Activated naive CD4-positive, alpha-beta T cell (primary cell): ENCODE measurements at places on chromosomes 6 and 20.

DNA sequence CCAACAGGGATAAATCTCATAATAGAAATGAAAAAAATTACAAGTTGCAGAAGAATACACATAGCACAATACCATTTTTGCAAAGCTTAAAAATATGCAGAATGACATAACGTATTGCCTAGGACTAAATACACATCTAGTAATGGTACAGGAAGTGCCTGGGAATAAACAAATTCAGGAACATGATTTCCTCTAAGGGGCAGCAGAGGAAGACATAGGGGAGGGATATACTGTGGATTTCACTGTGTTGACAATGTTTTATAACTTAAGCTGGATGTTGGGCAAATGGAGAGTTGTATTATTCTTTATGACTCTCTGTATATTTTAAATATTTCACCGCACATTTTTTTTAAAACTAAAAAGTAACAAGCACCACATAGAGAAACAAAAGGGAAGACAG is 5.6 kb upstream of the GLO1 start:
- DNase-seq: no peak

DNA sequence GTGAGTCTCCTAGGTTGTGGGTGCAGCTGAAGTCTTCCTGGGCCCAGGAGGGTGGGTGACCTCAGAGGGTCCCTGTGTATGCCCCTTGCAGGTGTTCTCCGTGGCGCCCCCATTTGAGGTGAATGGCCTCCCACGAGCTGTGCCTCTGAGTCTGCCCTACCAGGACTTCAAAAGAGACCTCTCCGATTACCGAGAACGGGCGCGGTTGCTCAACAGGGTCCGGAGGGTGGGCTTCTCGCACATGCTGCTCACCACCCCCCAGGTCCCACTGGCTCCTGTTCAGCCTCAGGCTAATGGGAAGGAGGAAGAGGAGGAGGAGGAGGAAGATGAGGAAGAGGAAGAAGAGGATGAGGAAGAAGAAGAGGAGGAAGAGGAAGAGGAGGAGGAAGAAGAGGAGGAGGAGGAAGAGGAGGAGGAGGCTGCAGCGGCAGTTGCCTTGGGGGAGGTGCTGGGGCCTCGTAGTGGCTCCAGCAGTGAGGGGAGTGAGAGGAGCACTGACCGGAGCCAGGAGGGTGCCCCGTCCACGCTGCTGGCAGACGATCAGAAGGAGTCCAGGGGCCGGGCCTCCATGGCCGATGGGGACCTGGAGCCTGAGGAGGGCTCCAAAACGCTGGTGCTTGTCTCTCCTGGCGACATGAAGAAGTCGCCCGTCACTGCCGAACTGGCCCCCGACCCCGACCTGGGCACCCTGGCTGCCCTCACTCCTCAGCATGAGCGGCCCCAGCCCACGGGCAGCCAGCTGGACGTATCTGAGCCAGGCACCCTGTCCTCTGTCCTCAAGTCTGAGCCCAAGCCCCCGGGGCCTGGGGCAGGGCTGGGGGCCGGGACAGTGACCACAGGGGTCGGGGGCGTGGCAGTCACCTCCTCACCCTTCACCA is 15.2 kb upstream of the SLC22A7 start:
- no peak for DNase-seq

DNA sequence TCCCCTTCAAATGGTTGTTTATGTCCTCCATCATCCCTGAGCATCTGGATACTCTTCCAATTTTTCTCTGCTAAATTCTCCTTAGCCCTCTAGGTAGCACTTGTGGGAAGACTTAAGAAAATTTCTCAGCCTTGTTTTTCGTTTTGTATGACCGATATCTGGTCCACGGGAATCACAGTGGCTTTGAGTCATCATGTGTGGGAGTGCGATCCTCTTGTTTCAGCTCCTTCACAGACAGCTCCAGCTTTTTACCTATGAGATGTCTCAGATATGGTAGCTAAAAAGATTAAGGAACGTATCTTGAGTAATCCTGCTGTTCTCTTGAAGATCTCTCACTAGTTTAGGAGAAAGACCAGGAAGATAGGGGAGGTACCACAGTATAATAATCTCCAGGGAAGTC is 196.1 kb downstream of the GRM1 start:
- no peak for DNase-seq

DNA sequence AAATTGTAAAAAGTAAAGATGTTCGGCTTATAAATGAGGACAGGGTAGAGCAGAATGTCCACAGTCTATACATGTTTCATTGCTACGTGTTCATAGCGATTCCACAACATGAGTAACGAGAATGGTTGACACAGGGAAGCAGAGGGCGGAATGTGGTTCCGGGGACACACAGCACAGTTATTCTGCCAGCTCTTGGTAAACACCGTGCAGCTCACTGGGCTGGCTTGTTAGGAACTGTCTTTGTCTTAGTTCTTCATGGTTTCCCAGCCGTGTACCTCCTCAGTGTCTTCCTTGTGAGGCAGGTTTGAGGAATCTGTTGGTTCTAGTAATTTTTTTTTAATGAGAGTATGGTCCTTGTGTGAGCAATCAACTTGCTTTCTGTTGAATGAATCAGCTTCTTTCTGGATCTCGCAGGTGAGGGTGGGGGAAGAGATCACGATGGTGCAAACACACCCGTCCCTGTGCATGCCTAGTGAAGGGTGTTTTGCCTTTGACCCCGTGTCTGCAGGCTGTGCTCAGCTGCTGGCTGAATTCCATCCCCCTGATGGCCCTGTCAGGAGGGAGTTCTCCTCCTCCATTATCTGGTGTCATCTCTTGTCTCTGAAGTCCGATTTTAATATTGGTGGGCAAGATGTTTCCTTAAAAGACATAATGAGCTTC is 168.2 kb downstream of the SMOC2 start:
- DNase-seq: no peak

DNA sequence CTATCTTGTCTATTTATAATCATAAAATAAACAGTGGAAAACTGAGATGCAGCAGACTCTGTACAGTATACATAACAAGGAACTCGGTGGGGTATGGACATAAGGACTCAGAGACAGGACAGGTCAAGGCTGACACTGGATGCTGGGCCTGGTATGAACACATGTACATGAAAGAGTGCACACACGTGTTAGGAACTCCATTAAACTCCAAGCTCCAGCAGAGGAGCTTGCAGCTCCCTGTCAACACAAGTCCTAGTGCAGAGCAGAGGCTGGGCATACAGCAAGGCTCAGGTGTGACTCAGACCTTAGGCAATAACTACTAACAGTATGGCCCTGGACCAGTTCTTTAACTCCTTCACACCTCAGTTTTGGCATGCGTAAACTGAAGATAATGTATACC is 17.1 kb downstream of the NAPB start:
- no peak for DNase-seq

- DNase-seq: no peak
These were observed 164.7 kb upstream of the CCN2 start for GRCh38 chr6:132115714-132116366.

DNA sequence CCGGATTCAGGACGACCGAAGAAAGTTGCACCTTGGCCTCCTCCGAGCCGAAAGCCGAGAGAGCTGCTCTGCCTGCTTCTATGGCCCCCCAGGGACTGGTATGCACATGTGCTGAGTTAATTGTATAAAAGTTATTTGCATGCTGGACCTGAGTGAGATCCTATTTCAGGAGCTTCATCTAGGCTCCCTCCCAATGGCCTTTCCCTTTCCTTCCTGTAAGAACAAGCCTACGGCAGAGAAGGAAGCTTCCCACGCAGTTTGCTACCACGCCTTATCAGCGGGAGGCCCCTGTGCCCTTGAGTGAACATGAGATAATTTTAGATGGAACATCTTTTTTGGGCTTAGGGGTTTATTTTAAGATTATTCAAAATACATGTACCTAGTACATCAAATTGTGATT is 65.9 kb downstream of the RIN2 start:
- DNase-seq: no peak

DNA sequence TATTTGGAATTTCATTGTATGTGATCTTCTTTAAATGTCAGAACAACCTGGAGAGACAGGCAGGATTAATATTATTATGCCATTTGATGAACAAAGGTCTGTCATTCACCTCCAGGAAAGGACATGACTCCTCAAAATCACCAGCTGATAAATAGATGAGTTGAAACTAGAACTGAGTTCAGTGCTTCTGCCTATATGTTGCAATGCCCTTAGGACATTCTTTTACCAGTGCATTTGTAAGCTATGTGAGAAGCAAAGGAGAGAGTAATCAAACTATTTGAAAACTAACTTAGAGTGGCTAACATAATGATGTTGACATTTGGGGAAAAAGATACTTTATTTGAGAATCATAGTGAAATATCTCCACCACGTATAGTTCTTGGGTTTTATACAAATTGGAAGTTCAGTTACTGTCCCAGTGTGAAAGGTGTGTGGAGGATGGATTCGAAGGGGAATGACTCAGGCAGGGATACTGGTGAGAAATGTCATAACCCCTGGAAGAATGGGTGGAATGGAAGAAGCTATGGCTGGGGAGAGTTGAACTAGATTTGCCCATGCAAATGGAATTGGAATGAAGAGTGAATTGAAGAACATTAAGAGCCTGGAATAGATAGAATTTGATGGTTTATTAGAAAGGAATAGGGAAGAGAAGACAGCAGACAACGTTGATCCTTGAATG is 21.5 kb downstream of the PKIB start:
- no peak for DNase-seq

DNA sequence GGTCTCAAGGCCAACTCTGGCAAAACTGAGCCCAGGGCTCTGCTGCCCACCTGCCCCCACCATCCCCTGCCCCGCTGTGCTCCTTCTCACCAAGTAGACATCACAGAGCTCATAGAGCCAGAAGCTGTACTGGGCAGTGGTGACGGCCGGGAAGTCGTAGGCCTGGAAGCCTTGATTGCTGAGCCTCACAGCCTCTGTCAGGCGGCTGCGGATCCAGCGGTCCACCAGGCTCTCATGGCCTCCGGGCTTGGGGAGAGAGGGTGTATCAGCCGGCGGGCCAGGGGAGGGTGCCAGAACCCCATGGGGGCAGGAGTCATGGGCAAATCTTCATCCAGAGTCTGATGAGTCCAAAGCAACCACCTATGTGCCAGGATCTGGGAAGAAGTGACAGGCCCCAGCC is 2.8 kb upstream of the VWA7 start:
- no peak for DNase-seq

DNA sequence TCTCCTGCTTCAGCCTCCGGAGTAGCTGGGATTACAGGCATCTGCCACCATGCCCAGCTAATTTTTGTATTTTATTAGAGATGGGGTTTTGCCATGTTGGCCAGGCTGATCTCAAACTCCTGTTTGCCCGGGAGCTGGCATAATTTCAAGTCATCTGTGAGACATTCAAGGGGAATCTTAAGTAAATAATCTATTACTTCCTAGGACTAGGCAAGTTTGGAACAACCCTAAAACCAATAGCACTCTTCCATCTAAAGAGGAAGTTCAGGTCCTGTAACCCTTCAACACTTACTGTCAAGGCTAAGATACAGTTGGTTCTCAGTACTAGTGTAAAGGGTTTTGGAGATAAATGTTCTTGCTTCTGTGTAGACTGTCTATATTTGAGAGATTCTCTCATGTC is 267.8 kb upstream of the IRAK1BP1 start:
- DNase-seq: no peak

GRCh38 chr20:4113615-4114603 is 98.6 kb upstream of the RNF24 start:
- no peak for DNase-seq

DNA sequence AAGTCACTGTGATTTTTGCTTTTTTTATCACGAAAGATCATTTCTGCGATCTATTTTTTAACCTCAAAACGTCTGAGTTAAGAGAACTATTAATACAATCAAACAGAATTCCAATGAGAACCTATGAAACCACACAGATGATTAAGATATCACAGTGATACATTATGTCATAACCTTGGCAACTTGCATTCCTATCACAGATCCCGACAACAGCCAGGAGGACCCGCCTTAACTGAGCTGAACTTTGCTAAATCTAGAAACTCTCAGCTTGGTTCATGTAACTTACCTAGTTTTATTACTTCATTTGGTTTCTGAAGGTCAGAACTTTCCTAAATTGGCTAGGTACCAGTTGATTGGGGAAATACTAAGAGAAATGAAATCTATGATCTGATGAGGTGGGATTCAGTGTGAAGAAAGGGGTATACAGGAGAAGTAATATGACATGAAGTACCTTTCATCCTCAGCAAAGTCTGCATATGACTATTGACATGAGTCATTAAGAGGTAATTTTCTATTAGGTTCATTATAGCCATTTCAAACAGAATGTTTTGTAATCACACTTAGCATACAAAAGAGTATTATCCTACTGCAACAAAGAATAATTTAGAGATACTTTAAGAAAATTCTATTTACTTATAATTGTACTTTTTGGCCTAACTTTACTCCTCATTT is 11.2 kb downstream of the LYRM4 start:
- DNase-seq: no peak
